Left cardiac atrium (tissue), 4 donors: ENCODE measurements at places on chromosomes 7 and 10.

DNA sequence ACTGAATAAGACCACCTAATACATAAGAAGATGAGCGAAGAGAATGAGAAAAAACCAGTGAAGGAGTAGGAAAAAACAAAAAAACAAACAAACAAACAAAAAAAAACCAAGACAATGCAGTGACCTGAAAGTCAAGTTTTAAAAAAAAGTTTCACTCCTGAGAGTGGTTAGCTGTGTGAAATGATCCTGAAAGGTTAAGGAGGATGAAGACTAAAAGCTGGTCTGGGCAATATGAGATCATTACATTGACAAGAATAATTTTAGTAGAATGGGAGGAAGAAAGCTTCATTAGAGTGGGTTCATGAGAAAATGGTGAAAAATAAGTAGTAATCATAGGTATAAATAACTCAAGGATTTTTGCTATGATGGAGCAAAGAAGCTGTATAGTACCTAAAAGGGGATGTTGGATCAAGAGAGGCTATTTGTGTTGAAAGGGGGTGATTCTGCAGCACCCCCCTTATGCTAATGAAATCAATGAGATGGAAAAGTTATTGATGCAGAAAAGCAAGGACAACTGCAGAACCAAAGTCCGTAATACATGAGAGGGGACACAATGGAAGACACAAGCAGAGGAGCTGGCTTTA, 80.2 kb downstream of the KMT2C start:
- DNase-seq: no peak

GRCh38 chr7:2108501-2109250, 124.1 kb downstream of the MAD1L1 start:
- DNase-seq: no peak

DNA sequence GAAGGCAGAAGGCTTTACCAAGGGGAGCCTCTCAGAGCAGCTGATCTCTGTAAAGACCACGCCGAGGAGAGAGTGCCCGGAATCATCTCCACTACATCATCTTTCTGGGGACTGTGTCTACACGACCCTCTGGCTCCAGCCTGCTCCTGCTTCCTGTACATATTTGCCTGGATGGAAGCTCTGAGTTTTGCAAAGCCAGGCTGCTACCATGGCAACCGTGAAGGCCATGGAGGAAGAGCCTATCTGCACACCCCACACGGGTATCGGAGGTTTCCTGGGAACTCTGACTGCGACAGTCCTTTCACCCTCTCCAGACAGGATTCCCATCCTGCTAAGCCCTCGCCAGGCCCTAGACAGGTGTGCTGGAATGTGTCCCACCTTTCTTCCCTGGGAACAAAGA, 83.4 kb upstream of the TNRC18 start:
- DNase-seq: no peak

GRCh38 chr10:128429835-128430513, 303.8 kb upstream of the MKI67 start:
- DNase-seq: no peak

DNA sequence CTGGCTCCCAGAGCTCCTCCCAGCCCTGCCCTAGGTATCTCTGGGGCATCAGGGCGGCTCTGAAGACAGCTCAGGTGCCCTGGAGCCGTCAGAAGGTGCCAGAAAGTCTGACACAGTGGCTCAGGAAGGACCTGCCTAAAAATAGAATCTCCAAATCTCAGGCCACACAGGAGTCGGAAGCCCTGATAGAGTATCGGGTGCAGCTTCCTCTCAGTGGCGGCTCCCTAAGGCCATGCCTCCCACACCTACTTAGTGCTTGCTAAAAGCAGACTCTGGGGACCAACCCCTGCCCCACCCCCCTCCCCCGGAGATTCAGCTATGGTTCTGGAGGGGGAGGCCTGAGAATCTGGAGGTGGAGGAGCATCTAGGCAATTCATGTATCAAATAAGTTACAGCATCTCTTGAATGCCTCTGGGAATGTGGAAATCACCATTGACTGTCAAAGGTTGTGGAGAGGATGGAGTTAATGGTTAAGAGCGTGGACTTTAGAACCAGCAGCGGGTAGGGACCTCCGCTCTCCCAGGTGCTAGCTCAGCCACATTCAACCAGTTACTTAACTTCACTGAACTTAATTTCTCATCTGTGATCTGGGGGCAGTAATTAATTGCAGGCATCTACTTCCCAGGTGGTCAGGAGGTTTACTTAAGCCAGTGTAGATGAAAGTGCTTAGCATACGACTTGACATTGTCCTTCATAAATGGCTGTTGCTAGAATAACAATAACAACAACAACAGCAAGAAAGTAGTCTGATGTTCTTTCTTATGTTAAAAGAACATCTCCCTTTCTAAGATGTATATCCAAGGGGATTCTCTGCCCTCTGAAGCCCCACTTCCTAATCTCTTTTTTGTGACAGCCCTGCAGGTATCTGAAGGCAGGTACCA, 38.6 kb upstream of the MXI1 start:
- no peak for DNase-seq

DNA sequence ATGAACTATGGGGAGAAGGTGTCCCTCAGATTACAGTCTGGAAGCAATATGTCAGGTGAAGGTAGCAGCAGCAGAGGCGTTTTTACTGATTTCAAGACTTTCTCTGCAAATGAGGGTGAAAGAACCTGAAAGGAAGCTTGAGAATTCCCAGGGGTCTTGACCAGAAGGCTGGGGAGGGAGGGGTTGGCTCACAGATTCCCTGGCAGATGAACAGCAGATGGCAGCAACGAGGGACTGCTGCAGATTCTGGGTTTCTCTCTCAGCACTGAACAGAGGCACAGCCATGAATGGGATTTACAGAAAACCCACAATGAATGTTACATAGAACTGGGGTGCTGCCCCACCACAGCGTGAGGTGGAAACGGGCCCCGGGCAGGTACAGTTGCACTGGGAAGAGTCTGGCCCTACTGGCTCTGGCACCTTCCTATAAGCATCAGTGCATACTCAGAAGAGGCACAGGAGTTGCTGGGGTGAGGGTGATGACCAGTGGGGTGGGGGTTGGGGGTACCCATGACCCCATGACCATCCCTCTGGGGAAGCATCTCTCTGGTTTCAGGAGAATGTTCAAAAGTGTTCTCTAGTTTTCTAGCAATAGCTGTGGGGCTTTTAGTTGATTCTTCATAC, 317.8 kb downstream of the SH2D4B start:
- no peak for DNase-seq

GRCh38 chr7:37018954-37019353, 294.7 kb upstream of the AOAH start:
- DNase-seq: no peak

DNA sequence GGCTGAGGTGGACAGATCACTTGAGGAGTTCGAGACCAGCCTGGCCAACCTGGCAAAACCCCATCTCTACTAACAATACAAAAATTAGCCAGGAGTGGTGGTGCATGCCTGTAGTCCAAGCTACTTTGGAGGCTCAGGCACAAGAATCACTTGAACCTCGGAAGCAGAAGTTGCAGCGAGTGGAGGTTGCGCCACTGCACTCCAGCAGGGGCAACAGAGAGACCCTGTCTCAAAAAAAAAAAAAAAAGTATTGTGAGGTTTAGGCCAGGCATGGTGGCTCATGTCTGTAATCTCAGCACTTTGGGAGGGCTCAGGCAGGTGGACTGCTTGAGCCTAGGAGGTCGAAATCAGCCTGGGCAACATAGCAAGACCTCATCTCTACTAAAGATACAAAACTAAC, 16.0 kb downstream of the TET1 start:
- DNase-seq: no peak

DNA sequence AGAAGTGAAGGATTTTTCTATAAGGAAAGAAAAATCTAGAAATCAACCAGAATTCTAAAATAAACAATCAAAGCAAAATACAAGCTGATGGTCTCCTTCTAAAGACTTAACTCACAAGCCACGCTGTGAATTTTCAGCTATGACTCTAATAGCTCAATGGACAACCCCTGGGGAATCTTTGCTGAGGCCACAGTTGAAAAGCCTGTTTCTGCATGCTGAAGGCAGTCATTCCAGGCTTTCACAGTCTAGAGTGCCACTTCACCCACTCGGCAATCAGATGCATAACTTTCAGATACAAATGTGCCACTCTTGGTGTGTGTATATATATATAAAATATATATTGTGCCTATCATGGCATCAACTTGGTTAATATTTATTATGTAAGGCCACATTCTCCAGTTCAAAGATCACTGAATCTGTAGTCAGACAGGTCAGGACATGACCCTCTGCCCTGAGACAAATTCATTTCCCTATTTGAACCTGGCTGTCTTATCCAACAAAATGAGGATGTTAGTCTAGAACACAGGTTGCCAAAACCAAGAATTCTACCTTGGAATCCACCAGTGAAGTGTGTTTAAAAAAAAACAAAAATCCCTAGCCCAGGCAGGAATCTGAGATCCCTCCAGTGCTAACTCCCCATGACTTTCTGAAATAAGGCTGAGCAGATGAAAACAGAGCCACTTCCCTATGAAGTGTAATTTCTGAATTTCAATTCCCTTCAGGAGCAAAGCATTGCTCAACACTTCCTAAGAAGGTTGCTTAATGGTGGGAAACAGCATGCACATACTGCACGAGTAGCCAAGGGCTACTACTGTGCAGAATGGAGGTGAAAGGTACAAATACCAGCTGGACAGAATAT, 9.9 kb downstream of the LIPA start:
- no peak for DNase-seq

DNA sequence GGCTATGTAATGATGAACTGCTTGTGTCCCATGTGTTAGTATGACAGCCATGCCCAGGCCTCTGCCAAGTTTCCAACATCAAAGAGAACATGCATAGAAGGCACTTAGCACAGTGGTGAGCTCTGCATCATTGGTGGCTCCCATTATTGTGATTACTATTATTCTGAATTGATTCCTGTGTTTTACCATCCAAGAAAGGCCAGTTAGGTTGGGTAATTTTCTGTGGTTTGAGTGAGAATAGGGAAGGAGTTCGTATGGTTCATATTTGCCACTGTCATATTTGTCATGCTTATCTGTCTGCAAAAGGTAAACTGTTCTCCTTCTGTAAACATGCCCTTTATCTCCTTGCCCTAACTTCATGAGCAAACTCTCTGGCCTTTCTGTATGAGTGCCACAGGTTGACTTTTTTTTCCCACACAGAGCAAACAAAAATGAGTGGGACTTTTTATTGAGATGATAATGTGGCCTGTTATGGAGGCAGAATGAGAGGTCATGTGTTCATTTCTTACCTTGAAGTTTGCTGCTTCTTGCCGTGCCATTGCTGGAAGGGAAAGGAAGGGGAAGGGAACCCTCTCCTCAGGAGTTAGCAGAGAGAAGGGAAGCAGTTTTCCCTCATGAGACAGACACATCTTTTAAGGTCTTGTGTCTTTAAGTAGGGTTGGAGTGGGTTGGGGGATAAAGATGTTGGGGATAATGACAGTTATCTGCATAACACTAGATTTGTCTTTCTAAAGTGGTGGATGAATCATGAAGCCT, 301.9 kb downstream of the LRMDA start:
- DNase-seq: no peak

DNA sequence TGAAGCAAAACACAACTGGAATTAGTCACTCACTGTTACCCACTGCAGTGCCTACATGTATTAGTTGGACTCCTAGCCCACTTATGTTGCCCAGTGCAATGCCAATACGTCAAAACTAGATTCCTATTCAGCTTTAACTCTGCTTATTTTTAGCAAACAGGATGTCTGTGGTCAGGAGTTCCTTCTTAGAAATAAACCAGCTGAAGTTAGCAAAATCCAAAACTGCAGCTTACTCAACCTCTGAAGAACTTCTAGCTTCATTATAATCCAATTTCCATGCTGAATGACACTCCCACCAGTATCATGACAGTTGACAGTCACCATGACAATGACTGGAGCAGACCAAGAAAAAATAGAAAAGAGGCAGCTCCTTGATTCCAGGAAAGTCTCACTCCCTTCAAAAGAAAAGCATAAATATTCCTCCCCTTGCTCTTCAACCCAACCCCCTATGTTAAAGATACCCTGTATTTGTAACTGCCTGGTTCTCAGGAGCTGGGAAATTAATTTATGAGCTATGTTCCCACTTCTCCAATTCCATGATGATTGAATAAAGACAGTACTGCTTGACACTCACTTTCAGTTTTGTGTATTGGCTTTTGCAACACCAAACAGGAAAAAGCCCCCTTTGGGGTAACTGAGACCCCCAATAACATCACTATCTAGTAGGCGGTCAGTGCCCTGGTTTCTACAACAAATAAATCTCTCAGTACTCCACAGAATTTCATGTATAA, 327.4 kb downstream of the SORCS1 start:
- DNase-seq: no peak

- no peak for DNase-seq
Measured at GRCh38 chr7:43588477-43589132, 5.7 kb downstream of the STK17A start.

DNA sequence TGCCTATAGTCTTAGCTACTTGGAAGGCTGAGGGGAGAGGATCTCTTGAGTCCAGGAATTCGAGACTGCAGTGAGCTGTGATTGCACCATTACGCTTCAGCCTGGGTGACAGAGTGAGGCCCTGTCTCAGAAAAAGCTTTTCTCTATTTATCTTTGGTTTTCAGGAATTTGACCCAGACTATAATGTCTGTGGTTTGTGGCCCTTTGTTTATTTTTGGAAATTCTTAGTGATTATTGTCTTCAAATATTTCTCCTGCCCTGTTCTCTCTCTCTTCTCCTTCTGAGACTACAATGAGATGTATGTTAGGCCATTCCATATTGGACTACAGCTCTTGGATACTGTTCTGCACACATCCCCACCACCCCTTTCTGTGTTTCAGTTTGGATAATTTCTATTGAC, 4.7 kb downstream of the MUC12 start:
- no peak for DNase-seq

DNA sequence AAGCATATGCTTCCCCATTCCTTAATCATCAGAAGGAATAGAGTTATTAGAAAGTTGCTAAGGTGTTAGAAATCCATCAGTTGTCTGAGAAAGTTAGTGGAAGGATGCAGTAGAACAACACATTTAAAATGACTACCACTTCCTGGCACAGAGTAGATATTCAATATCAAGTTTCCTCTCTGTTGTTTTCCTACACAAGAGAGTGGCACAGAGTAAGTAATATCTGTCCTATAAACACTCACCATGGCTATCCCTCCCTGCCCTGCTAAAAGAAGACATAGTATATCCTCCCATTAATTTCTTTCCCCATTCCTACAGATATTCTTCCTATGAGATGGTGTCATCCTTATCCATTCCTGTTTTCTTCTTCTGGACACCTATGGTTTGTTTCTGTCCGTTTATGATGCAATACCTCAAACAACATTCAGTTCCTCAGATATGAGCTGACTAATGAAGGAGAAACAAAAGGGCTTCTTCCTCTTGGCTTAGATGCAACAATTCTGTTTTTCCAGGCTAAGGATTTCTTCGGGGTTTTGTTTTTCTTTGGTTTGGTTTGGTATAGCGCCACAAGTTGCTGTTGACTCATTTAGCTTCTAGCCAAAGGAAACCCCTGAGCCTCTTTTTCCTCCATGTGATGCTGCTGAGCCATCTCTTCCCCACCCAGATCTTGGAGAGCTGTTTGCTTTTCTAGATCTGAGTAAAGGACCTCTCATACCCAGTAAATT, 32.9 kb upstream of the BPGM start:
- DNase-seq: no peak

- no peak for DNase-seq
Measured at GRCh38 chr10:22613011-22613410, 101.4 kb downstream of the PIP4K2A start.
